ENCODE measurements at places on chromosomes 1 and 21. TPM values are rescaled to one million over a fixed set of nuclear protein-coding genes. Genes with fewer than 3 reads are reported as not detected.

HPDL gene
- total RNA-seq, result 0.73 TPM

MROH7 gene
- total RNA-seq, result 0.50 TPM

COQ8A gene
- total RNA-seq, result 22.3 TPM

LIX1L gene
- total RNA-seq, result 26.0 TPM

RNF186 gene
- total RNA-seq, result not detected

IL24 gene
- under 0.01 TPM for total RNA-seq

AQP10 gene
- total RNA-seq, result not detected

APOBEC4 gene
- not detected for total RNA-seq

AMY1B gene
- total RNA-seq, result not detected

NR1I3 gene
- not detected for total RNA-seq

PGLYRP3 gene
- total RNA-seq, result not detected

PLA2G2D gene
- not detected for total RNA-seq

EDARADD gene
- total RNA-seq, result under 0.01 TPM

COL9A2 gene
- 7.1 TPM for total RNA-seq

TSACC gene
- total RNA-seq, result not detected

Data from smooth muscle cell of trachea (primary cell).